Hematopoietic multipotent progenitor cell treated with erythropoietin and hydrocortisone succinate and interleukin-3 and kit ligand, for 17 days (in vitro differentiated cells): ENCODE measurements at places on chromosomes 1 and 21.

- no peak for DNase-seq
Measured at GRCh38 chr1:46190539-46190938, 7.7 kb downstream of the POMGNT1 start.

GRCh38 chr1:12625276-12625675 is 7.3 kb upstream of the DHRS3 start:
- no peak for DNase-seq

DNA sequence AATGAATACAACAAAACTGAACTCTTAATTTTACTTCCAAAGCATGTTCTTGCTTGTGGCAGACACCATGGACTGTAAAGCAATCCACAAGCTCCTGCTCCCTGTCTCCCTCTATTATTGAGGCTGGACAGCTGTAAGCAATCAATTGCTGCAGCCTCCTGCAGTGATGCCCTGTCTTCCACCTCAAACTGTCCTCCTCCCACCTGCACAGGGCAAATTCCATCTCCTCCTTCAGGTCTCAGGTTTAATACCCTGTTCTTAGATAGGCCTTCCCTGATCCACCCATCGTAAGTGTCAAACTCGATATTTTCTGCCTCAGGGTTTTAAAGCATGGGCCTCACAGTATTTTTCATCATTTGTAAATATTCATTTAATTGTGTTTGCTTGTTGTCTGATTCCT is 81.8 kb downstream of the LYST start:
- DNase-seq = no peak

DNA sequence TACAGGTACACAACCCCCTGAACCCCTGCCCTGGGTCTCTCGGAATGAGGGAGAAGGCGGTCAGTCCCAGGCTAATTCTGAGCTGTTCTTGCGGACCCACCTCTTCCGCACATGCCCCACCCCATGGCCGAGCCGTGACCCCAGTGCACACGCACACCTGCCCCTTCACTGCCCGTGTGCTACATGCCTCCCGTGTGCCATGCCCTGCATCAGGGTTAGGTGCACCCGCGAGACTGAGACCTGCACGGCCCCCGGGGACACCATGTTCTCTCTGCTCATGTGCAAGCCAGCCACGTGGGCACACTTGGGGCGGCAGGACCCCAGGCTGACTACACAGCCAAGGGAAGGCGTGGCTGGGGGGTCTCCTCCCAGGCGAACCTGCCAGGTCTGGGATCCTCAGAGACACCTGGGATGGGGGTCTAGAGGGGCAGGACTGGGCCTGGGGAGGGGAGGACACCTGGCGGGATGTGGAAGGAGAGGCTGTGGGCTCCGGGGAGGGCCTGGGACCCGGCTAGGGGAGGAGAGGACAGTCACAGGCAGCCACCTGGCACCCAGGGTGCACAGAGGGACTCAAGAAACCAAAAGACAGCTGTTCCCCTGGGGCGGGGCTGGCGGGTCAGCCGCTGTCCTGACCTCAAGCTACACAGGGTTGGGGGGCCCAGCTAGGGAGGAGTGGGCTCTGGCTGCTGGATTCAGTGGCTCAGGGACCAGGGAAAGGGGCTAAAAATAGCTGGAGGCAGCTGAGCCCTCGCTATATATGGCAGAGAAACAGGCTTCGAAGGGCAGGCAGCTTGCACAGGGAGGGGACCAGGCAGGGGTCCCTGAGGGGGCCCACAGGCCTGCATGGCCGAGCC is 133.4 kb downstream of the CASZ1 start:
- no peak for DNase-seq

GRCh38 chr1:20483833-20484518 is 2.0 kb downstream of the CAMK2N1 start:
- no peak for DNase-seq

DNA sequence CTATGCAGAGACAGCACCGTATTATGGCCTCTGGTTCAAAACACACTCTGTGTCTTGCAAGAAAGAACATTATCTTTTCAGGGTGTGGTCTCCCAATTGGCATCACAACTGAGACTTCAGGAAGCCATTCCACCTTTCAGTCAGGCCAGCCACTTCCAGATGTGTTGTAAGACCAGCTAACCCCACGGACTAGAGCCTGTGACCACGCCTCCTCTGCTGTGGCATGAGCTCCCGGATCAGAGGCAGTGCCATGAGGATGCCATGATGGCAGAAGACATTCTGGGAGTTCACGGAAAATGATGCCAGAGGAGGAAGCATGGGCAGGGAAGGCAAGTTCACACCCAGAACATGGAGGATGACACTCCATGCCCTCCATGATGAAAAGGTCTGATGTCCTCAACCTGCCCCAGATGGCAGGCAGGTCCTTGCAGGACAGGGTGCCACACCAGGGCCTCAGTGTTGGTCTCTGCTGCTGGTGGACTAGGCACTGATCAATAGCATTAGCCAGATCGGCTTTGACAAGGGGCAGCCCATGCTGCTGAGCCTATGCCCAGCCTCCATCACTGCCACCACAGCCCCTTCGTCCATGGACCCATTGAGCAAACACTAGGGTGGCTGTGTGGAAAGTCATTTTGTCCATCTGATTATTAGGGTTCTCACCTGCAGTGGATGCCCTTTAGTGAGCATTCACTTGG is 341.6 kb downstream of the MATN1 start:
- DNase-seq = no peak

DNA sequence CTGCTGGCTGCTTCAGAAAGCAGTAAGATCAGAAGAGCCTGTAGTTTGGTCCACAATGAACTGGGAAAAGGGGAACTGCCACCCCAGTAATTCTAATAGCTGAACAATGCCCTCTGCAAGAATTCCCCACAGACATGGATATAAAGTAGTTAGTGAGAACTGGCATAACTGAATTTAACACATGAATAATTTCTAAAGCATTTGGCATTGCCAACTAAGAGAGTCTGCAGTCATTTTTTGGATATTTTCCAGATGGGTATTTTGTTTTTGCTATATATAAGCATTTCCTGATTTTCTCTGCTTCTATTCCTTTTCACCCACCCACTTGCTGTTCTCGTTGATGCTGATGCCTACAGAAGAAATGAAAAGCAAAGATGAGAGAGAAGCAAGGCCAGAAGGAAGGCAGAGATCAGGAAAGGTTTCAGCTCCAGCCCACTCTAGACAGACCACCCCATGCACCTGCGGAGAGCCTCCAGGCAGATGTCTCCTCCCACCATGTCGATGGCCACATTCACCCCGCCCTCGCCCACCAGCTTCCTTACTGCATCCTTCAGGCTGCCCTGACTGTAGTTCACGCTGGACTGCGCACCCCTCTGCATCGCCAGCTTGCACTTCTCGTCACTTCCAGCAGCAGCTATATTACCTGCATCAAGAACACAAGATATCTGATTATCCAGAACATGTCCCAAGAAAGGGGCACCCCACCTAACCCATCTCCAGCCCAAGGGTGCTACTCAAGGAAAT is 55.9 kb upstream of the SEC16B start:
- no peak for DNase-seq

DNA sequence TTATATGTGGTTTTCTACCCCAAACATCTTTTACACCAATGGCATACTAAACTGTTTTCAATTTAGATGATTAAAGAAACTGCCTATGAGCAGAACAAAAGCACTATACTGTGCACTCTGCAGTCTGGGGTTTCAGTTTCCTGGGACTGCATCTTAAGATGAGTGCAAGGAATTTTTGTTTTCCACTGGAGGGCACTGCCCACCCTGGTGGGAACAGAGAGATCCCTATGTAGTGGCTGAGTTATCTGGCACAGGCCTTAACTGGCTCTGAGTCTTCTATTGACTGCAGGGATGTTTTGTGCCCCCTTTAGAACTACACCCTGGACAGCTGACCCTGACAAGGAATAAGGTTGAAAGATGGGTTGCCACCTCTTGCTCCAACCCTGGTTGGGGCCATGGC is 12.0 kb downstream of the PROK1 start:
- DNase-seq = no peak

DNA sequence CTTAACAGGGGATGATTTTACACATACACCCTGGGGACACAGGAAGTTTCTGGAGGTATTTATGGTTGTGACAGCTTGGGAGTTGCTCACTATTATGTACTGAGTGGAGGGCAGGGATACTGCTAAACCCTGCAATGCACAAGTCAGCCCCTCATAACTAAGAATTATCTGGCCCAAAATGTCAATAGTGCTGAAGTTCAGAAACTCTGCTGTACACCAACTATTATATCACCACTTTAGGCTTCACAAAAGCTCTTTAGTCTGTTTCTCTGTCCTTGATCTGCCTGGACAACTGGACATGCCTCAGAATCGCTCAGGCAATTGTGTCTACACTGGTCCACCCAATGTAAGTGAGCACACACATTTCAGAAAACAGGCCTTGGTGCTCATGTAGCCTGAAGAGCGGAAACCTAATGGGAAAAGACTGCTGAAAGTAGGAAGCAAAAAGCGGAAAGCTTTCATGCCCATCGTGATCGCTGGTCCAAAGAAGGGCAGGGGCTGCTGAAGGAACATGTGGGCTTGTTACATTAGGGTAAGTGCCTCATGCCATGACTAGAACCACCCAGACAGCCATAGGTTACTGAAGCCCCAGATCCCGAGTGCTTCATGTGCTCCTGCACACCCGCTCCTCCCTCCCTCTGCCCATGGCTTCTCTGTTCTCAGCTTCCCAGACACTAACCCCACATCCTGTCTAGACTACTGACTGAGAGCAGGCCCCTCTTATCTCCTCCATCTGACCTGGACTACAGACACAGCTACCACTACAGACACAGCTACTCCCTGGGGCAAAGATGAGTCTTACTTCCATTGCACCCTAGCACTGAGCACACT is 73.5 kb downstream of the LRIG2 start:
- DNase-seq = no peak

GRCh38 chr1:42240966-42241755 is 76.6 kb upstream of the GUCA2A start:
- DNase-seq = no peak

- no peak for DNase-seq
Measured at GRCh38 chr21:17388226-17388625, 124.6 kb upstream of the CXADR start.

- DNase-seq = no peak
Measured at GRCh38 chr21:22516230-22516629, 1518.0 kb downstream of the NCAM2 start.

GRCh38 chr1:1429671-1430073 is 5.8 kb upstream of the VWA1 start:
- DNase-seq = no peak

GRCh38 chr1:68904477-68904876 is 407.6 kb upstream of the DEPDC1 start:
- DNase-seq = no peak

DNA sequence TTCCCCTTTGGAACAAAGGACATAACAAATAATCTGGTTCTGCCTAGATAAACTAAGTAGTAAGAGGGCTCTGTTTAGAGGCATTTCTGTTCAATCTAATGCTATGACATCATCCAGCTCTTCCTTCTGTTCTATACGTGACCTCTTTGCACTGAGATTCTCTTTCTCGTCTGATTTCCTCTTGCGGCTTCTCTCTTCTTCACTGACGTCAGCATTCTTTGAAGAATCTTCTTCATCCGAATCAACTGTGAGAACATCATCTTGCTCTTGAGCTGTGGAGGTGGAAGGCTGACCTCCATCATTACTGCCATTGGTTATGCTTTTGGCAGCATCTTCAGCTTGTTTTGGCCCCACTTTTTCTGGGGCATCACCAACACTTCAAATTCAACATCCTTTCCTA is 130.4 kb downstream of the HS2ST1 start:
- DNase-seq = no peak

DNA sequence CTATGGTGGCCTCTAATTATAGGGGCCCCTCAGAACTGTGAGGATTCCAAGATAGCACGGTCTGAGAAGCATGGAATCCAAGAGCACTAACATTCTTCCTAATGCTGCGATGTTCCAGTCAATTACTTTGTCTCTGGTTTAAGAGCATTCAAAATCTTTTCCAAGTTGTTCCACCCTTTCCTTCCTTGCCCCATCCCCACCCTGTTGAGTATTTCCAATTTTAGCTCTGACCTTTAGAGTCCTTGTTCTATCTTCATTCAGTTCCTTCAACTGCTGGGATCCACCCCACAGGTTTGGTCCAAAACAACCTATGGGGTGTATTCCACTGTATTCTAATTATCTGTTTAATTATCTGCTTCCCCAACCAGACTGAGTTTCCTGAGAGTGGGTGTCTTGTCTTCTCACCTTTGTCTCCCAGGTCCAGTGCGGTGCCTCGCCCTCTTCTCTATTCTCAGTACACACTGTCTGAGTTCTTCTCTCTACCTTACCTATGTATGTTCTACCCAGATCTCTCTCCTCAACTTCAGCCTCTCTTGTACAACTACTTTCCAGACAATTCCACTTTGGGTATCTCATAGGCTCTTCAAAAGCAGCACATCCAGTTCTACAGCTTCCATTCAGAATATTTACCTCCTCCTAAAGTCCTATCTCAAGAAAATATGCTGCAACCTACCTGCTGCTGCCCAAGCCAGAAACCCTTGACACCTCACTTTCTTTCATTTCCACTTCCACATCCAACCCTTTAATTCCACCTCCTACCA is 25.0 kb upstream of the BCL9 start:
- DNase-seq = no peak

GRCh38 chr1:228156515-228156881 is 6.8 kb downstream of the GJC2 start:
- DNase-seq = no peak

- no peak for DNase-seq
Measured at GRCh38 chr1:89005286-89006151, 13.1 kb upstream of the KYAT3 start.

DNA sequence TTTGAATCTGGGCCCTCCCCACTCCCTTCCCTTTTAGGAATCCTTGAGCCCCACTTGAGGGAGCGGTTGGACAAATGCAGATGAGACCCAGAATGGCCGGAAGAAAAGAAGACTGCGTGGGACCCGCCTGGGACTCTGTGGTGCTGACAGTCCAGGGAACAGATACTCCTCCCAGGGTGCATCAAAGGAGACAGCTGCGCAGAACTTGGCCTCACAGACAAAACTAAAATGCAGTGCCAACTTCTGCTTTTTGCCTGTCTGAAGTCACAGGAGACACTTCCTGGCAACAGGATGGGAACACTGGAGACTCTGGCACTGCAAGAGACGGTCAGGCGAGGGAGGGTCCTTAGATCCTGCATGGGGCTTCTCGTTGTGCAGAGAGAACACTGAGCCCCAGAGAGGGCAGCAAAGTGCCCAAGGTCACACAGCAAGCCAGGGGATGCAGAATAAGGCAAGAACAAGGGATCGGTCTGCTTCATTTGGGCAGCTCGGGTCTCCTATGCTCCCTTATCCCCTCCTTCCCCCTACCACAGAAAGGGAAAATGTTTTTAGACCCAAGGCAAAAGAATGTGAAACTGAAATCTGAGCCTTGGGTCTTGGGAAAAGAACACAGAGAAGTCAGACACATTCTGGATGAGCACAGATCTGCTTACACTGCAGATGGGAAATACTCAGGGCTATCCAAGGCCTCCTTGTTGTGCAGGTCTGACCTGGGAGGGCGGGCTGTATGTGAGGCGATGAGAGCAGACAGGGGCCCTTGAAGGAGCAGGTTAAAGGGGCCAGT is 182.4 kb downstream of the TRABD2B start:
- DNase-seq = no peak

- DNase-seq = no peak
Measured at GRCh38 chr1:70442490-70442889, 31.4 kb downstream of the CTH start.

- DNase-seq = no peak
Measured at GRCh38 chr1:78586572-78586971, 33.7 kb upstream of the IFI44L start.
